ENCODE measurements at places on chromosomes 1 and 21.

DNA sequence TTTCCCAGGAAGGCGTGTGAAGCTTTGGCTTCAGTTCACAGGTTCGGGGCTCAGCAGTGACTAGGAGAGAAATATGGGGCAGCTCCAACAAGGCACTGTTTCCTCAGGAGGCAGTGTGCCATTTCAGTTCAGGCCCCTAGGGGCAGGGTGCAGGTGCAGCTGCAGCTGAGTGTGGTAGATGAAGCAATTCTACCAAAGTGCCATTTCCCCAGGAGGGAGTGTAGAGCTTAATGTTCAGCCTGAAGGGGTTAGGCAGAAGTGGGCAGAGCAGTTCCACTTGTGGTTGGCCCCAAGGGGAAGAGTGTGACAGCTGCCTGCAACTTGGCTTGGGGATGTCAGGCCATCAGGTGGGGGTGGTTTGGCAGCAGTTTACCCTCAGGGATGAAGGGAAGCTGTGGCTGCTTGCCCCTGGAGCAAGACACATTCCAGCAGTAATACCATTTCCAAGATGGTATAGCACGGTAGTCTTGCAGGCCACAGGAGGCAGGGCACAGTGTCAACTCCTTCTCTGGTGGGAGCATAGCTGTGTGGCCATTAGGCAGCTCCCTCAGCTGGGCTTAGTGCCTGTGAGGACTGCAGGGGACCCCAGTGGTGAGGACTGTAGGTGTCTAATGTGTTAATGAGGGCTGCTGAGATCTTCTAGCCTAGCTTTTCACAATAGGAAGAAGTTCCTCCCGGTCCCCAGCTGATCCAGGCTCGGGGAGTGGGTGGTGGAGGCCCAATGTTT lies 34.7 kb downstream of the RGSL1 start:
- no peak for DNase-seq

DNA sequence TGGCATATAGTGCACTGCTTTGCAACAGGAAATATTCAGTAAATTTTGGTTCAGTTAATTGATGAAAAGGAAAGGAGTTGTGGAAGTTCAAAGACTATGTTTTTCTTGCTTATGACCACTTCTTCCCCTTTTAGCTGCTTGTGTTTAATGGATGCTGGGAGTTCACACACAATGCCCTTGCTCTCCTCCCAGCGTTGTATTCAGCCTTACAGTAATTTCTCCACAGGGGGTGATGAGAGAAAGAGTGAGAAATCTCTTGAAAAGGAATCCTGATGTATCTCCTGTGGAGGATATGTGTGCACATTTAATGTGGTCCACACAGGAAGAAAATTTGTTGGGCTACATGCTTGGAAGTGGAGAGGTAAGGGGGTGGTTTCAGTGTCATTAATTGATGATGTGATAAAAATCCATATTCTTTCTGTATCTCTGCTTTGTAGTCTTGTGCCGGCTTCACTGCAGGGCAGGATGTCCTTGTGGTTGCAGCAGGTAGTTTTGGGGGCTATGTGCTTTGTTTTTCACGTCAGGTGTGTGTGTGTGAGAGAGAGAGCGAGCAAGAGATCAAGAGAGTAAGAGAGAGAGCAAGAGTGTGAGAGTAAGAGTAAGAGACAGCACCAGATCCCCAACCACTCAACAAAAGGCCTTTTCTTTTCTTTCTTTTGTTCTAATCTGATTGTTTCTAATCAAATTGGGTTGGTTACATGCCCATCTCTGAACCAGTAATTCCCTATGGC lies 204.4 kb downstream of the RWDD3 start:
- no peak for DNase-seq

- no peak for DNase-seq
Observed at GRCh38 chr1:3915551-3916121, 15.6 kb upstream of the C1orf174 start.

- DNase-seq, result no peak
Observed at GRCh38 chr1:90386899-90387720, 330.0 kb downstream of the BARHL2 start.

DNA sequence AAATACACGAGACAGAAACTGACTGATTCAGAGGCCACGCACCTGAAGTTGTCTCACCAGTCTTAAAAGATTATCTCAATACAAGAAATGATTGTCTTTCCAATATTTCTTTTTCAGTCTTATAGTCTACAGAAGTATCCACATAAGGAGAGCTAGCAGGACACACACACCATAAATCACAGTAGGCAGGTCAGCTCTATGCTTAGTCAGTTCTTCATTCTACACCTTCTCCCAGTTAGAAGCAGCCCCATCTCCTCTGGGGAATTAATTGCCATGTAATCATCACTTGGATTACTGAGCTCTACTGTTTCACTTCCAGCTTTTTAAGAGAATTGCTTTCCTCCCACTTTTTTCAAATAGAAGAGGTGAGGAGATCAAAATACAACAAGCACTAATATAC lies 59.6 kb downstream of the SMYD3 start:
- DNase-seq, result no peak

GRCh38 chr1:189084811-189085210 lies 1392.9 kb downstream of the BRINP3 start:
- DNase-seq, result no peak

- no peak for DNase-seq
Observed at GRCh38 chr1:102961549-102961948, 146.8 kb downstream of the COL11A1 start.

- DNase-seq, result no peak
Observed at GRCh38 chr21:16162953-16163352, 433.2 kb downstream of the USP25 start.

- DNase-seq, result no peak
Observed at GRCh38 chr1:7678491-7679158, 92.5 kb upstream of the VAMP3 start.

DNA sequence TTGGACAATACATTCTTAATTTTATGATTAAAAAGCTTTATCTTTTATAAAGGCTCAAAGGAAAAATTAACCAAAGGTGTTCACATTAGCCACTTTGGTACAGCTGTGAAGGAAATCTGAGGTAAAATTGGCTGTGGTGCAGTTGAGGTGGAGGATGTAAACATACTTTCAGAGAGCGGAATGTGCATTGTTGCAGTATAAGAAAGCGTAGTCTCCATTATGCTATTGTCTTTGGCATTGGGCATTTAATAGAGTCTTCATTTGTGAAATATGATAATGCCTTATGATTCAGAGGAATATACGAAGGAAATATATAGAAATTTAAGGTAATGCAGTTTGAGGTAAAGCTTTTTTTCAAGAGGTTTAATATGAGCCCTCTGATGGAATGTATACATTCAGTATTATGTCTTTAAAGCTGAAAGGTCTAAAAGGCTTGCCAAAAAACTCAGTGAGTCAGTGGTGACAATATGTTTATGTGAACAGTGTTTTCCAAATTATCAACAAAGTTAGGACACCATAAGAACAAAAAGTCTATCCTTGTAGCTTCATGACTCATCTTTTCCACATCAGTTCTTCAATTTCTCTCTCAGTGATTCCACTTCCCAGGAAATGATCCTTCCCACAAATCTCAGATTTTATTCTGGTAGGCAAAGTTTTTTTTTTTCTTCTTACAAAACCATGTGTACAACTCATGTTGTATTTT lies 26.9 kb upstream of the DDR2 start:
- no peak for DNase-seq

DNA sequence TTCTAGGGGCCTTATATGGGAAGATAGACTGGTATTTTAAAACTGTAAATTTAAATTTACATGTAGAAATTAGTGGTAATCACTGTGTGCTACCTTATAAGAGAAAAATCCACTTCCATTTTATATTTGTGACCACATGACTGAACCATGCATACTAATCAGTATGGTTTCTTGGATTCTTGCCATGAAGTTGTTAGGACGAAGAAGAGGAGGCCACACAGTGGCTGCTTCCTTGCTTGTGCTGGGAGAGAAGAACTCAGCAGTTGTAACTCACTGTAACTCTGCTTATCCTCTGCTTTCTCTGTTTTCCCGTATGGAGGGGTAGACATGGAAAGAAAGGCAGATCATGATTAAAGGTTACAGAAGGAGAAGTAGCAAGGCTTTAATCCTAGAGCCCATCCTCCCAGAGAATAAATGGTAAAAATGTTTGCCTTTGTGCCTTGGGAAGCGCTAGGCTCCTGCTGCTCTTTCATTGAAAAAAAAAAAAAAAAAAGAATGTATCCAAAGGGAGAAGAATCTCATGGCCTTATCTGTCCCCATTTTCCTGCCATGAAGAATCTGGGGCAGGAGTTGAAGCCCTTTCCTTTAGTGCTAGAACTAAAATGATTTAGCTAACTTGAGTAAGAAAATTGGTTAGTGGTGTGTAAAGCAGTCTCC lies 32.4 kb downstream of the KCTD3 start:
- no peak for DNase-seq

DNA sequence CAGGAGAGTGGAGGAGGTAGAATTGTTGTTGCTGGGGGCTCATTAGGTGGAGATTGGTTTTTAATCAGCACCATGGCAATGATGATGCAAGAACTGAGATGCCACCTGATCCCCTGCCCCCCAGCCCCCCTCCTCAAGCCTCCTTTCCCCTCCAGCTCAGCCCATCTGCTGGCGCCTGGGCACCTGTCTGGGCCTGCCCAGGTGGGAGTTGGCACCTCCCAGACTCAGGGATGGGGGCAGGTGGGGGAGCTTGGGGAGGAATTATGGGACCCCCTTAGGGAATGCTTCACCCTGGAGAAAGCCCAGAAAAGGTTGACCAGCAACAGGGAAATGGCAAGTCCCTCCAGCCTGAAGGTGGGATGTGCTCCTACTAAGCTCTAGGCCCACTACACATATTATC lies 1.5 kb upstream of the NHLH1 start:
- no peak for DNase-seq

- no peak for DNase-seq
Observed at GRCh38 chr1:13583595-13583965, at the start of gene PDPN. Gene PDPN (plus strand): TSS chr1:13583832. CDS start chr1:13584034, 202 bp downstream.

DNA sequence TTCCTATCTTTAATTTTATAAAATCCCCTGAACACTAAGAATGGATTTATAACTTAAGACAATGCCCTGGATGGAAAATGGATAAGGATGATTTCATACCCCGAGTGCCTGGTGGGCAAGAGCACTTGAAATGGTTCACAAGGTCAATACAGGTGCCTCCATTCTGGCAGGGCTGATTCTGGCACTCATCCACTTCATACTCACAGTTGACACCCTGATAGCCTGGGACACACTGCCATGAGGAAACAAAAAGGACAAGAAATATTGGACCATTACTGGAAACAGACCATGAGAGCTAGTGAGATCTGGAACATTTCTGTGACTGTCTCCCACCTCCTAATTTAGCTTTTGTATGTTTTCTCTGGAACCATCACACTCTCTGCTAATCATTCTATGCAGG lies 39.1 kb upstream of the ADAM30 start:
- DNase-seq, result no peak

DNA sequence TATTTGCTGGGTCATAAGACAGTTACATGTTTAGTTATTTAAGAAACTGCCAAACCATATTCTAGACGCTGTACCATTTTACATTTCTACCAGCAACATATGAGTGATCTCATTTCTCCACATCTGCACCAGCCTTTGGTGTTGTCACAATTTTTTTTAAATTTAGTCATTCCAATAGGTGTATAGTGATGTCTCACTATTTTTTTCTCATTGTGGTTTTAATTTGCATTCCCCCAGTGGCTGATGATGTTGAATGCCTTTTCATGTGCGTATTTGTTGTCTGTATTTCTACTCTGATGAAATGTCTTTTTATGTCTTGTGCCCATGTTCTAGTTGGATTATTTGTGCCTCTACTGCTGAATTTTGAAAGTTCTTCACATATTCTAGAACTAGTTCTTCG lies 38.4 kb downstream of the NFASC start:
- no peak for DNase-seq

GRCh38 chr1:16183179-16183578 lies 27.3 kb upstream of the EPHA2 start:
- DNase-seq, result no peak

GRCh38 chr1:52554756-52555155 lies 1.9 kb upstream of the TUT4 start:
- DNase-seq, result no peak

GRCh38 chr21:25370311-25370744 lies 237.0 kb downstream of the MRPL39 start:
- DNase-seq, result no peak

Measured in stimulated activated naive CD4-positive, alpha-beta T cell treated with Interleukin-2 at 50 U/mL for 16 hours (primary cell).